ENCODE measurements at places on chromosomes 2 and 18.

DNA sequence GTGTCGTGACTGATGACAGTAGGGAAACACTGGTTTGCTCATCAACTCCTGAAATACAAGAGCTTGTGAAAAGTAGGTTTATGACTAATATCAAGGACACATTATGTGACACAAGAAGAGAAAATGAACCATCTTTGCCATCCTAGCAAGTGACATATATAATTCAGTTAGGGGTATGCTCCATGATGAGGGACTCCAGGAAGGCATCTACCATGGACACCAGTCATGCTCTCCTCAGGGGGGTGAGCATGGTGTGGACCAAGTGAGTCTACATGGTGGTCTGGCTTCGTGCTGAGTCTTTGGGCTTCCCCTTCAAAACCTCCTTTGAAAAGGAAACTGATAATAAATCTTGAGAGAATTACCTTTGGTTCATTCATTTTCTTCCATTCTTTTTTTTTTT lies 11.7 kb upstream of the SERPINB5 start:
- DNase-seq = peak; percentile 18

- DNase-seq = no peak
These were observed 122.6 kb downstream of the BCL2L11 start for GRCh38 chr2:111243295-111243694.

- DNase-seq = no peak
These were observed 501.6 kb upstream of the NRP2 start for GRCh38 chr2:205180730-205181129.

- DNase-seq = no peak
These were observed 30.4 kb downstream of the EPAS1 start for GRCh38 chr2:46327627-46328026.

DNA sequence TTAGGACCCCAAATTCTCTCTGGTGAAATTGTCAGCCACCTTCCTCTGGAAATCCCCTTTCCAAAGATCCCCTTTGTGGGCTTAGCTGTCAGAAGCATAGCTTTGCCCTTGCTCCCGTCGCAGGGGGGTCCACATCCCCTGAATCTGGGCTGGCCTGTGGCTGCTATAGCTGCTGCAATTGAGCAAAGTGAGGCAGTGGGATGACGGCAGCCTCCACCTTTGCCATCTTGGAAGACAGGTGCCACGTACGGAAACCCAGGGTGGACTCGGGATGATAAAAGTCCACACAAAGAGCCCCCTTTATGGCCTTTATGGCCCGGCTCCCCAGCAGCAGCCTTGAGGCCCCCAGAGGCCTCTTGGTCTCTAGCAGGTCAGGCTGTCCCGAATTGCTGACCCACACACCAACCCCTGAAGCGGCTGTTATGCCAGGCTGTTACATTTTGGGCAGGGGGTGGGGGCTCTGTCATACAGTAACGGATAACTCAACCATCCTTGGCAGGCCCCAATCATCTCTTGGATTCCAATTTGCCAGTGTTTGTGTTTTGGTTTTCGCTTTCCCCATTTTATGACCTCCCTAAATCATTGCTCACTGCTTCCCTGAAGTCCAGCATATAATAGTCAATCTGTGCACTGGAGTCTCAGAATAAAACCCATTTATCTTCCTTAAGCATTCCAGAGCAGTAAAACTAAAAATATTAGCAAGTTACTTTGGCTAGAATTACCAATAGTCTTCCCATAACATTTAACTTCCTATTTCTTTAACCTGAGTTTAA lies 33.2 kb upstream of the ID2 start:
- DNase-seq = no peak

- DNase-seq = no peak
These were observed 19.4 kb downstream of the BABAM2 start for GRCh38 chr2:27909901-27910300.

GRCh38 chr2:155035308-155035707 lies 336.8 kb downstream of the KCNJ3 start:
- DNase-seq = no peak

GRCh38 chr2:67993329-67993728 lies 69.5 kb downstream of the C1D start:
- no peak for DNase-seq

DNA sequence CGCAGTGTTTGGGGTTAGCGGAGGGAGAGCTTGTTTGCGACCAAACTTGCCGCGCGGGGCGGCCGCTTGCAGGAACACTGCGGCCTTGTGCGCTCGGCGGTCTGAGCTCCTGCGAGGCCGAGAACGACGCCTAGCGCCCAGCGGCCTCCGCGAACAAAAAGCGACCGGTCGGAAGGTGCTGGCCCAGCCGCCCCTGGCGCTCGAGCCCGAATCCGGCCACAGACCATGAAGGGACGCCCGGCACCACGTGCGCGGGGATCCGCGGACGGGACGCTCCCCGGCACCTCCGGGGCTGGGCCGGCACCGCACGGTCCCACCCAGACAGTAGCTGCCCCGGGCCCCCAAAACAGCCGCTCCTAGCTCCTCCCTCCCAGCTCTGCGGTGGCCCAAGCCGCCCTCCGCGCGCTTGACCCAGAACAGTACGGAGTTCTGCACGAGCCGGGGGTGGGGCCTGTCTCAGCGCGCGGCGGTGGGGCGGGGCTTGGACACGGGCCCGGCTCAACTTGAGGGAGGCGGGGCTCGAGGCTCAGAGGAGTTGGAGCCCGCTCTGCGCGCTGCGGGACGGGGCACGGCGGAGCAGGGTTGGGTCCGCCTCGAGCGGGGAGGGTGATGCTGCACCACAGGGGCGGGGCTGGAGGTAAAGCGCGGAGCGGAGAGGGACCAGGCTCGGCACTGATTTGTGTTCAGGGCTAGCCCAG lies 664 bp upstream of the IMPA2 start:
- peak; percentile 99 for DNase-seq

DNA sequence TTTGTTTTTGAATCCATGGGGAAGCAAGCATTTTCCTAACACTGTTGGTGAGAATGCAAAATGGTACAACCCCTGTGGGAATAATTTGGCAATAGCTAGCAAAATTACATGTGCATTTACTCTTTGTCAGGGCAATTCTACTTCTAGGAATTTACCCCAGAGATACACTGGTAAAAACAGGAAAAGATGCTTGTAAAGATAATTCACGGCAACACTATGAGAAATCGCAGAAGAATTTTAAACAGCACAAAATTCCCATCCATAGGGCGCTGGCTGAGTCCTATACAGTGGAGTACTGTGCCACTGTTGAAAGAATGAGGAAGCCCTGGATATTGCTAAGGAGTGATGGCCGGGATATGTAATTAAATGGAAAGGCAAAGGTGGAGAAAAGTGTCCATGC lies 75.8 kb downstream of the DGKD start:
- DNase-seq = no peak

DNA sequence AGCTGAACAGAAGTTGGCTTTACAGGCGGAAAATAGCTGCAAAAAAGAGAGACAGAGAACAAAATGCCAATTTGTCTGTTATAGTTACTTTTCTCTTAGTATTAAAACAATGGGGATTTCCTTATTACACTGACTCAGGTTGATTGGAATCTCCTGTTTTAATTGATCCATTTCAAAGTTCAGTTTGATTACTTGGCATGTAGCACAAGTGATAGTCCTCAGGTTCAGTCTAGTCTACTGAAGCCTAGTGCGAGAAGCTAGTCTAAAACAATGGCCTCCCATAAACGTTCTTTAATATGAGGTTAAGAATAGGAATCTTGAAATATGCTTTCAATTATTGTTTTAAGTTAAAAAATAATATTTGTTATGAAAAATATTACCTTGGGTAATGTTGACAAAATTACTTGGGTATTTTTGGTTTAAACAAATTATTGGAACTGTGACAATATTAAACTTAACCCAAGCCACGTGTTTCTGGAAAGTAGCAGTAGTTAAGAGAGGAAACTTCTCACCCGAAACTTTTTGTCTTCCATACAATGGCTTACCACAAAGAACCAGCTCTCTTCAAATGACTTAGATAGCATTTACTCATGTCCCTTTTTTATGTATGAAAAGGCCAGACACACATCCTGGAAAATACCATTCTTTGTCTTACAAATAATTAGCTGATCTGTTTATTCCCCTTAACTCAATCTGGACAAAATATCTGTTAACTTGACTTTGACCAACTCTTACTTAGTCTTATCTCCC lies 1326.2 kb upstream of the TMEFF2 start:
- DNase-seq = no peak

DNA sequence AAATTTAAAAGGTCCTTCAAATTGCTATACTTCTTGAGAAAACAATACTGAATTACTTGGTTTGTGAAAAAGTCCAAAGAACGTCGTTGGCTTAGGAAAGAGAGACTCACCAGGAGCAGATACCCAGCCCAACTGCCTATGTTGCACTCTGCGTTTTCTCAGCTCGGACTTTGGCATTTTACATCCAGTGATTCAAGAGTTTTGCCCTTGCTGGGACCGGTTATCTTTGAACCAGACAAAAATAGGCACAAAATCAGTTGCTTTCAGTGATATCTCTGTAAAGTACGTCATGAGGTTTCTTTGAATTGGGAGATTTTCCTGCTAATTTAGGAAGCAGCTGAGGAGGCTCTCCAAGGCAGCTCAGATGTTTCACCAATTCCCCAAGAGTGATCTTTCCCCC lies 29.3 kb downstream of the FHOD3 start:
- no peak for DNase-seq

DNA sequence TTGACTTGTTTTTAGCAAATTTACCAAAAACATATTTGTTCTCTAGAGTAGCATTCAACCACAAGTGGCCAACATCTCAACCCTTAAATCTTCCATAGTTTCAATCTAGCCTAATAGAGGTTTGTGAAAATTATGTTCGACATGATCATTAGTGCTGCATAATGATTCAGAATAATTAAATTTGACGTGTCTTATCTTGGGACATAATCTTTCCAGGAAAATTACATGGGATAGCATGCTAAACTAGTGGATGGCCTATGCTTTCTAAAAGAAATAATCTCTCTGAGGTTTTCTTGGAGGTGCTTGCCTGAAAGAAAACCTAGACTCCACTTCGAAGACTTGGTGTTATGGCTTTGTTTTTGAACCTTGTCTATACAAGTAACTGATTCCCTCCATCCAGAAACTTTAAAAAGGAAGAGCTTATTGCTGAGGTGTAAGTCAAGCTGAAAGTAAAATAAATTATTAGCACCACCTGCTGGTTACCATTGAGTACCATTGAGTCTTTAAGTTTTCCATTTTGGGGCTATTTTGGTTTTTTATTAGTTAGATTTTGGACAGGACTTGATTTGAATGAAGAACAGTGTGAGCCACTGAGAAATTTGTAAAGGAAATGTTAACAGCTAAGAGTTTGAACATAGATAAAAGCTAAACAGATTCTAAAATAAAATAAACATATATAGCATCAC lies 32.7 kb downstream of the COX7A2L start:
- no peak for DNase-seq

DNA sequence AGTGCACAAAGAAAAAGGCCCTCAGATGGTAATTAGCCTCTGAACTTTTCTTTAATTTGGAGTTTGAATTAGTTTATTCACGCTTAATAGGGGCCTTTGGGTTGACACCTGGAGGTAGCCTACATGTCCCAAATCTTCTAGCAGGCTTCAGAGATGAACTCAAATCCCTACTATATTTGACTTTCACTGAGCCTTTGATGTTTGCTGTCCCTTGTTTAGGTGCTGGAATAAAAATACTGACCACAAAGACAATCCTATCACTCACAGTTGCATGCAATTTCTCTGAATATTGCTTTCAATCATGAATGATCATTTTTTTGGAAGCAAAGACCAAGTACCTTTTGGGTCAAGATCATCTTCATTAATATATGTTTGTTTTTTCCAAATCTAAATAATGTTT lies 564.0 kb upstream of the FANCL start:
- no peak for DNase-seq

GRCh38 chr18:80127635-80128034 lies 18.6 kb downstream of the ADNP2 start:
- DNase-seq = no peak

GRCh38 chr2:60976875-60977561 lies 40.5 kb upstream of the PEX13 start:
- peak; percentile 29 for DNase-seq

DNA sequence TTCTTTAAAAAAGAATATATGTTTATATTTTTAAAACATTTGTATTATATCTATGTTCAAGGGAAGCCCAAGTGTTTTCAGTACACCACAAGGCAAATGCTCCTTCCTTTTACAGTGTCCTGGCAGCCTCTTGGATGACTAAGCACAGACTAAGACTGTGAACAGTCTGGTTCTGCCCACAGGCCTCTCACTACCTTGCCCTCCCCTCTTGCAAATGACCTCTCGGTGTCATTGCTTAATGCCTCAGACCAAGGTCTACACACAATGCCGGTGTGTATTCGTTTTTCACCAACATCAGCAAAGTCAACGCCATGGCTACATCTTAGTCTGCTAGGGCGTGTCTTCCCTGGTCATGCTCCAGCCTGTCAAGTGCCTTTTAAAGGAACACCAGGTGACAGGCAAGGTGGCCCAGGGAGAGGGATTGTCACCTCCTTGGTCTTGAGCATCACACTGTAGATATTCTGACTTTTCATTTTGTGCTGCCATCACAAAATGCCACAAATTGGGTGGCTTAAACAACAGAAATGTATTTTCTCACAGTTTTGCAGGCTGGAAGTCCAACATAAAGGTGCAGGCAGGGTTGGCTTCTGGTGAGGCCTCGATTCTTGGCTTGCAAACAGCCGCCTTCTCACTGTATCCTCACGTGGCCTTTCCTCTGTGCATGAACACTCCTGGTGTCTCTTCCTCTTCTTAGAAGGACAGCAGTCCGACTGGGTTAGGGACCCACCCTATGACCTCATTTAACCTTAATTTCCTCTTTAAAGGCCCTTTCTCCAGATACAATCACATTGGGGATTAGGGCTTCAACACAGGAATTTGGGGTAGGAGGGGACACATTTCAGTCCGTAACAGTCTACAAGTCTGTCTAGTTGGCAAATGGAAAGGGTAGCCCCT lies 266.5 kb downstream of the KLHL29 start:
- DNase-seq = no peak

DNA sequence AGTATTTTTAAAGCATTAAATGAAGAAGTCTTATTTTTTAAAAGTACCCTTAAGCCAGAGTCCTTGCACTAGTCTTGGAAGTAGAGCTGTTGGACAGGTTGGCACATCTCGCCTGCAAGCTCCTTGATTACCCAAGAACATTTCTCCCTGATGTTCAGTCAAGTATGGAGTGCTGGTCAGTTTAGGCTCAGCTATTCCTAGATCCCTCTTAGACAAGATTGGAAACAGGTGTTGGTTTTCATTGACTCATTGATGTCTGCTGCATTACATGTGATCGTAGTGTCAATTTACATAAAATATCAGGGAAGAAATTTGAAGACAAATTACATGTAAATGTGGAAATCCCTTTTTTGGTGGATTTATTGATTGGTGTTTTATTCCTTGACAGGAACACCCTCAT lies 170.4 kb downstream of the ZNF407 start:
- no peak for DNase-seq

DNA sequence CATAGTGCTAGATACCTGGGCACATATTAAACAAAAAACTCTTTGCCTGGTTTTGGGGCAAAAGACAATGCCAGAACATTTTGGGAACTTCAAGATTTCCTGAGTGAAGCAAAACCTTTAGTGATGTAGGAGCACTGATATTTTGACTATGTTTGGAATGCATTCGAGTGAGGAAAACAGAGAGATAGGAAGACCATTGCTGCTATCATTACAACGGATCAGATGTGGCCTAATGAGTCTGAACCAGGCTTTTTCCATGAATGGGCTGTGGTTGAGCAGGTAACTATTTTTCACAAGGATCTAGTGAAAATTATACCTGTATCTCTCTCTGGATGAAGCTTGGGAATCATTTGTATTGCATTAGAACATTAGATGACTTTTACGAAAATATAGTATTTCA lies 562.2 kb downstream of the DCC start:
- no peak for DNase-seq

Data from activated CD4-positive, alpha-beta memory T cell treated with anti-CD3 and anti-CD28 coated beads for 36 hours (primary cell).